ENCODE measurements at places on chromosomes 5 and 9.

DNA sequence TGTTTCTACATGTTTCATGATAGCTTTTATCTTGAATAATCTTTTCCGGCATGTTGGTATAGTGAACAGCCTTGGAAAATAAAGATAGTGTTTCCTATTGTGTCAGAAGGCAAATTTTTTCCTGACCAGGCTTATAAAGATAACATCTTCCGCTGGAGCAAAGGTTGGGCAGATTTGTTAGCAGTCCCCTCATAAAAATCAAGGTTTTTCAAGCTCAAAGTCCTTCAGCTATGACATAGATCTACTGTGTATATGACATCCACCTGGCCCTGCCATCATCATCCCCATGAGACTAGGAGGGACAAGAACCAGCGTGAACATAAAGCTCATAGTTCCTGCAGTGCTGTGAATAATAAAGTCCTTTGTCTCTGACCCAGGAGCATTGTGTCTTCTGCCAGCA, 30.4 kb upstream of the OTULINL start:
- DNase-seq = no peak

DNA sequence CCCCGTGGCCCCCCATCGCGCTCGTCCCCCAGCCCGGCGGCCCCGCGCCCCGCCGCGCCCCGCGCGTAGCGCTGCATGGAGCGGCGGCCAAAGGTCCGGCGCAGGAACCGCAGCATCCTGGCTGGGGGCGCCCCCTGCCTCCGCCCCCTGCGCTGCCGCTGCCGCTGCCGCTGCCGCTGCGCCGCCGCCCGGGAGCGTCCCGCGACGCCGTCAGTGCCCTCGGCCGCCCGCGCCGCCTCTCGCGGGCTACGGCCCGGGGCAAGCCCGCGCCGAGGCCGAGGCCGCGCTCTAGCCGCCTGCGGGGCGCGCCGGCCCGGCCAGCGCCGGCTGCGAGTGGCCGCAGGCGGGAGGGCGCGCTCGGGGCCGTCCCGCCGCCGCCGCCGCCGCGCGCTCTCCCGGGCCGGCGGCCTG, 523 bp downstream of the EPB41L4B start:
- no peak for DNase-seq

GRCh38 chr5:142110046-142110531, 1.5 kb downstream of the NDFIP1 start:
- DNase-seq = no peak

- no peak for DNase-seq
Observed at GRCh38 chr9:38202336-38202938, 133.4 kb upstream of the SHB start.

DNA sequence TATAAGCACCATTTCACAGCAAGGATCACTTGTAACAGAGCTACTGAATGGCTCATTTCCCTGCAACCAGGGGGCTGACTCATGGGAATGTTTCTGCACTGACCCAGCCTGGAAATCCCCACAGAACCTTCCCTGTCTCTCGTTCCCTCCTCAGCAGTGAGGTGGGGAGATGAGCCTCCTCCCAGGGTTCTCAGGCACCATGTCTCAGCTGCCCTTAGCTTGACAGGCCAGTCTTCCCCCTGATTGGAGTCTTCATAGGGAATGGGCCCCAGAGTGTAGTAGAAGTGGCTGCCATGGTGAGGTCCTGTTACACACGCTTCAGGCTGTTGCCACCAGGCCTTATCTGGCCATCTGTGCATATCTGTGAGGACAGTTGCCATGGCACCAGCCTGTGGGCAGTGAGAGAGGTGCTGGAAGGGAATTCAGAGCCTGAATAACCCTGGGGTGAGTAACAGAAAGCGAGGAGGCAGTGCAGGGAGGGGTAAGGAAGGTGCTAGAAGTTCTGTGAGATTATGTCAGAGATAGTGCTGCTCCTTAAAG, 324.4 kb downstream of the ENC1 start:
- DNase-seq = no peak

DNA sequence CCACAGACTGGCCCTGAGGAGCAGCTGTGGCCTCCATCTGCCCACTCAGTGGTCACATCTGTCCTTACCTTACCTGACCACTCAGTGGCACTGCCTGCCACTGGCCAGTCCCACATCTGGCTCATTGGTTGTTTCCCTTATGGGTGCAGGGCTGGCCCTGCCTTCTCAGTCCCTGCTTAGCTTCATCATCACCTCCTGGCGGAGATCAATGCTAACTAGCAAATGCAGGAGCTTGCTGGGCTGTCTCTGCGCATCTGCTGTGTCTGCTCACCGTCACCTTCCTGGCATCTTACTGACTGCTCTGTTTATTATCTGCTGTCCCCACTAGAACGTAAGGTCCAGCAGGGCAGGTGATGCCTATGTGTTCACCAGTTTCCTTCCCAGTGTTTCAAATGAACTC, 356.9 kb downstream of the SEMA5A start:
- DNase-seq = no peak

DNA sequence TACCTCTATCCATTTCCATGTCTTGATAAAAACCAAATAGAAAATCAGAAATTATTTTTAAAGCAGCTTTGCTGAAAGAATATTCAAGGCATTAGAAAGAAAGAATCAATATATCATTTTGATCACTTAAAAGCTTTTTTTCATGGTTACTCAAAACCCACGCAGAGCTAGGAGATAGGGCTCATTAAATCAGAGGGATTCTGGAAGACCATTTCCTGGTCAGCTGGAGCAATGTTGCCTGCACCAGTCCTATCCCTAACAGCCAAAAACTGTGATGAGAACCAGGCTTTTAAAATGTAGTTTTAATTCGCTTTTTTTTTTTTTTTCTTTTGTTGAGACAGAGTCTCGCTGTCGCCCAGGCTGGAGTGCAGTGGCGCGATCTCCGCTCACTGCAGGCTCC, 72.3 kb downstream of the ARSB start:
- DNase-seq = no peak

GRCh38 chr5:169870211-169870610, 110.1 kb downstream of the INSYN2B start:
- DNase-seq = no peak

- DNase-seq = no peak
Observed at GRCh38 chr5:169112016-169112415, 188.9 kb downstream of the SLIT3 start.

All from NCI-H187 treated with DMSO at 0.1 percent for 48 hours (cell line).